Activated CD8-positive, alpha-beta memory T cell treated with anti-CD3 and anti-CD28 coated beads for 36 hours (primary cell): ENCODE measurements at places on chromosomes 13 and 19. TPM values are rescaled to one million over a fixed set of nuclear protein-coding genes. Genes with fewer than 3 reads are reported as not detected.

Gene RNF113B
- not detected for total RNA-seq

Gene MAST3
- 16.2 TPM for total RNA-seq

Gene ZNF723
- not detected for total RNA-seq

Gene KLHL1
- not detected for total RNA-seq

Gene LIM2
- 0.31 TPM for total RNA-seq

Gene PSG11
- not detected for total RNA-seq

Gene ERCC2
- 27.0 TPM for total RNA-seq

Gene CUL4A
- 89.8 TPM for total RNA-seq

Gene TGFBR3L
- total RNA-seq: 9.3 TPM

Gene TEX26
- total RNA-seq: not detected

Gene CDK8
- 26.9 TPM for total RNA-seq

Gene TYROBP
- not detected for total RNA-seq

Gene LRG1
- total RNA-seq: 0.21 TPM

Gene BCAM
- not detected for total RNA-seq

Gene EIF3K
- 280 TPM for total RNA-seq

Gene ZSWIM9
- 8.7 TPM for total RNA-seq

Gene ZNF829
- total RNA-seq: 6.3 TPM

Gene FXYD1
- total RNA-seq: not detected

Gene ADAMTSL5
- 1.6 TPM for total RNA-seq

Gene PCDH9
- total RNA-seq: 0.13 TPM

Gene MYH14
- total RNA-seq: not detected

Gene ZNF610
- total RNA-seq: 1.2 TPM

Gene ZNF541
- not detected for total RNA-seq

Gene CLEC11A
- 0.63 TPM for total RNA-seq

Gene PRR36
- total RNA-seq: 0.06 TPM

Gene NLRP11
- total RNA-seq: 0.06 TPM

Gene NALCN
- not detected for total RNA-seq

Gene ZNF223
- total RNA-seq: 1.3 TPM

Gene CEACAM20
- not detected for total RNA-seq
